ENCODE measurements at places on chromosomes 2 and 18.

DNA sequence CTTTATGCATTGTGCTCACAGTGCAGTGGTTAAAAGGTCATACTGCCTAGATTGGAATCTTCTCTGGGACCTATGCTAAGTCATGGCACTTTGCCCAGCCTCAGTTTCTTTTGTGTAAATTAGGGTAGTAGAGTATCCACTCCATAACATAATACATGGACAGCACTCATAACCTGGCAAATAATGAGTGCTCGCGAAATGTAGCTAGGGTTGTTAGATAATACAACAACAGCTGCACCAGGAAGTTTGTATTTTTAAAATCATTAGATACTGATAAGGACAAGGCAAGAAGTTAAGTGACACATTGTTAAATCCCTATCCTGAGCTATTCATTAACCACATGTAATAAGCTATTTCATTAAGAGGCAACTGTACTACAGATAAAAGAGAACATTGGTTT lies 13.8 kb upstream of the PLA2R1 start:
- DNase-seq: no peak

DNA sequence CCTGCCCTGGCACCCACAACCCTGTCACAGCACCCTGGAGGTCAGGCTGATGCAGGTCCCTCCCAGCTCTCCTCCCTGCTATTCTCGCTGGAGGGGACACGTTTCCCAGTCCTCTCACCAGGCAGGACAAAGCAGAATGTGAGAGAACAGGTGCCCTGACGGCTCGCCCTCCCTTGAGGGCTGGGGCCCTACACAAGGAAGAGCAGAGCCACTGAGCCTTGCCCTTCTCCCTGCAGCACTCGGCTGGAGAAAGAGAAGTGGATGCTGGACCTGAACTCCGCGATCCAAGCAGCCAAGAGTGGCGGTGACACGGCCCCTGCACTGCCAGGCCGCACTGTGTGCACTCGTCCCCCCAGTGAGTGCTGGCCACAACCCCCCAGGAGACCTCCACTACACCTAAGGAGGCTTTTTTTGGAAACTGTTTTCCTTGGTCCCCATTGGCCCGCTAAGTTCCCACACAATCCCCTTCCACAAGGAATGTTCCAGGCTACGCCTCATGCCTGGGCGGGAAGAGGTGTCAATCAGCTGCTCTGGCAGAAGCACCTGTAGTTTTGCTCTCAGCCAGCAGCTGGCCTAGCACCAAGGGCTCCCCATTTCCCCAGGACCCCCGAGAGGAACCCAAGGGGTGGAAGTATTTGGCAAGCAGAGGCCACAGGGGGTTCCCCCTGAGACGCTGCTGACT lies 17.4 kb downstream of the STK25 start:
- no peak for DNase-seq

GRCh38 chr2:119943058-119943457 lies 69.8 kb upstream of the EPB41L5 start:
- DNase-seq: no peak

- no peak for DNase-seq
Observed at GRCh38 chr2:46521215-46521683, 41.9 kb downstream of the TMEM247 start.

GRCh38 chr18:59144483-59144882 lies 4.8 kb downstream of the SEC11C start:
- no peak for DNase-seq

GRCh38 chr2:218015586-218016521 lies 13.1 kb upstream of the TNS1 start:
- DNase-seq: no peak

DNA sequence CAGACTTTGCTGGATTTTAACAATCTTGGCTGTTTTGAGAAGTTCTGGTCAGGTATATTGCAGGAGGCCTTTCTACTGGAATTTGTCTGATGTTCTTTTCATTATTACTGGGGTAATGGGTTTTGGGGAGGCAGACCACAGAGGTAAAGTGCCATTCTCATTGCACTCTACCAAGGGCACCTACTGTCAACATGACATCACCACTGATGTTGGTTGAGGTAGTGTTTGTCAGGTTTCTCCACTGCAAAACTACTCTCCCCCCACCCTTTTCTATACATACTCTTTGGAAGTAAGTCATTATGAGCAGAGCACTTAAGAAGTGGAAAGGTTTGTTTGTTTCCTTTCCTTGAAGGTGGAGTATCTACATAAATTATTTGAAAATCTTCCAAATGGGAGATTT lies 27.0 kb downstream of the PRKD3 start:
- DNase-seq: no peak

- no peak for DNase-seq
Observed at GRCh38 chr2:673615-674320, 3.4 kb downstream of the TMEM18 start.

- no peak for DNase-seq
Observed at GRCh38 chr2:240650254-240650965, 25.1 kb downstream of the GPR35 start.
